Right hindlimb (tissue), 1 donor: ENCODE measurements at places on chromosomes 7 and 10.

- DNase-seq, result no peak
Observed at GRCh38 chr7:52682993-52683392, 352.4 kb upstream of the POM121L12 start.

DNA sequence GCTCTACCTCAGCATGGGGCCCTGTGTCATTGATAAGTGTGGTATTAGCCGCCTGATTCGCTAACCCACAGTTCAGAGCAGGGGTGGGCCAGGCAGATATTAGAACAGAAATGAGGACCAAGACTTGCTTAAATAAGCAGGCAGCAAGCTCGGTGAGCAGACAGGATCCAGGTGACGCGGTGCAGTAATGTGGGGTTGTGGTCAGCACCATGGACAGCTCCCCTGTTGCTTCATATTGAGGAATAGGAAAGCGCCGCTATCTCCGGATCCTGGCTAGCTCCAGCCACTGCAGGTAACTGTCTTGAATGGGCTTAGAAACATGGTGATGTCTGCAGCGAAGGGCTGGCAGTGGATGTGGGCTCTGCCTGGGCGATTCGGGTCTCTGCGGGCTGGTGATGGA is 51.3 kb upstream of the GPR26 start:
- peak; percentile 72 for DNase-seq

DNA sequence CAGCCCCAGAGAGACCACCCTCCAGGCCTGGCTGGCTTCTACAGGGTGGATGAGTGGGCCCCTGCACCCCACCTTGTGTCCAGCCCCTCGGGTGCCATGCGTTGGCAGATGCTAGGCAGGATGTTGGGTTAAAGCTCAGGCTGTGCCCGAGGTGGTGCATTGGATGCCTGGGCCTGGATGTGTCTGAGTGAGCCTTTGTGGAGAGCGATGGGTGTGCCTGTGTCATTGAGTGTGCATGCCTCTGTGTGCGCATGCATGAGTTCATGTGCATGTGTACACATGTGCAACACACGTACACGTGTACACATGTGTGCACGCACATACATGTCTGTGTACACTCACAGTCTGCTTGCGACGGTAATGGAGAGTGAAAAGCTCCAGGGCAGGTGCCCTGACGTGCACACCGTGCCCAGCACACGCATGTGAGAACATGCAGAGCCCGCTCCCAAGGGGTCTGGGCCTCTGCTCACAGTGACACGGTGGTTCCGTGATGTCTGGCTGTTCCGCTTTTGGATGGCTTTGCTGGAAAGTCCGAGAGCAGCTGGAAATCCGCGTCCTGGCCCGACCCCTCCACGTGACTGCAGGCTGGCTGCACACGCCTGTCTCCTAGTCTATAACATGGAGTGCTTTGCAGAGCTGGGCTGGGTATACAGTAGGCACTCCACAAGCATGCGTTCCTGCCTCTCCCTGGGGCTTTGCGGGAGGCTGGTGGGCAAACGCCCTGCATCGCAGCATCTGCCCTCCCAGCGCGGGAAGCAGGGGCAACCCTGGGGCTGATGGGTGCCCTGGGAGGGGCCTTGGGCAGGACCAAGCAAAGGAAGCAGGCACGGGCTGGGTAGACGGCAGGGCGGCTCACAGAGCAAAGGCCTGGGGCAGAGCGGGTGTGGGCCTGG is 36.9 kb downstream of the ELFN1 start:
- DNase-seq, result peak; percentile 18

GRCh38 chr7:140245611-140246105 is 68.9 kb upstream of the KDM7A start:
- no peak for DNase-seq

DNA sequence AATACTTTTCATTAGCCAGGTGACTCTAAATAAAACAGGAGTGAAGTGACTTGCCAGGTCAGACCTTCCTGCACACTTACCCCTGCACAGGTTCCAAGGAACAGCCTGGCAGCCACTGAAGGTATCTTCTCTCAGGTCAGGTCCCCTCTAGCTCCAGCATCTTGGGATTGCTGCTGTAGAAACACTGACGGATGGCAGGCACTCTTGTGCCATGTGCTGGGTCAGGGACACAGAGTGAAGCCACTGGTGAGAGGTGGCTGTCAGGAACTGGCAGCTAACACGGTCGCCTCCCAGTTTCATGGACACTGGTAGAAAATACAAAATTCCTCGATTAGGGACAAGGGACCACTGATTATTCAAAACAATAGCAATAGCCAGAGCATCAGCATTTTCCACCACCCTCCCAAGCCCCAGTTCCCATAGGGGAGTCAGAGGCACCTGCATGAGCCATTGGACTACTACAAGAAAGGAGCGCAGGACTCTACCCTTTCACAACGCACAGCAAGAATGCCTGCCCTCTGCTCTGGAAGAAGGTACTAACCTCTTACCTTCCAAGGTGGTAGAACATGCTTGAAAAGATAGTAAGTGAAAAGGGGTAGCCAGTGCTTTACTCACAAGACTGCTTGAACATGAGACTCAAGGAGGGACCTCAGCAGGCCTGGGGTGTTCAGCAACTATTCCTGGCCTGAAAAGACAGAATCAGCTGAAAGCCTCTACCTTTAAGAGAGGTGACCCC is 5.1 kb upstream of the MYO1G start:
- no peak for DNase-seq

GRCh38 chr7:82572195-82572880 is 128.8 kb upstream of the CACNA2D1 start:
- DNase-seq, result peak; percentile 82

GRCh38 chr7:69696686-69697685 is 98.7 kb downstream of the AUTS2 start:
- no peak for DNase-seq

- DNase-seq, result no peak
Observed at GRCh38 chr7:68994841-68995240, 603.4 kb upstream of the AUTS2 start.

GRCh38 chr10:33715303-33715975 is 381.0 kb upstream of the NRP1 start:
- no peak for DNase-seq

DNA sequence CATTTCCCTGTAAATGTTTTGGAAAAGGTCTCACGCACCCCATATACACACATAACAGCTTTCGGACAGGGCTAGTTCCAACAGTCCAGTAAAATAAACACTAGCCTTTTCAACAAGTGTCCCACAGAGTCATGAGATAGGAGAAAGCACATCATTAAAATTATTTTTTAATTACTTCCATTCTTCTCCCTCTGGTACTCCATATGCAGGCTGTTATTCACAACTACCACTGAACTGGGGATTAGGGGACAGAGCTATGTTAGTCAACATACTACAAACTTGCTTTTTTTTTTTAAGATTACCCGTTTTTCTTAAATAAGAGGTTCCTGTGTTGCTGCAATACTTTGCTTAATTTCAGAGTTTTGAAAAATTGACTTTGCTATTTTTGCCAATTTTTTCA is 576.6 kb upstream of the KCND2 start:
- DNase-seq, result no peak

DNA sequence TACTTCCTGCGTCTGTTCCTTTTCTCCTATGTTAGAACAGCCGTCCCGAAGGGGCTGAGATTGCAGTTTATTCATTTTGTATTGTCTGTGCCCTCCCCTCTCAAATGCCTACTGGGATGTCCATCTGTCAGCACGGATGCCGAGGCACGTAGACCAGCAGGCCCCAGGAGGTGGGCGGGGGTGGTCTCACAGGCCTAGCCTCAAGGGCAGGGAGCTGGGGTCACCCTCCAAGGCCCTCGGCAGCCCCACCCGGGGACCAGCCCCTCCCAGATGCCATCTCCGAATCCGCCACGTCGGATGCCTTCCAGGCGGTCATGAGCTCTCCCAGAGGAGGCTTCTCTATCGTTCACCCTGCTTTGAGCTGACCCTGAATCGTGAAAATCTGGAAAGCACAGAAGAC is 59.7 kb downstream of the ELFN1 start:
- no peak for DNase-seq

- DNase-seq, result no peak
Observed at GRCh38 chr7:94676431-94676830, 20.5 kb upstream of the SGCE start.

- DNase-seq, result no peak
Observed at GRCh38 chr7:156423876-156424275, 216.7 kb upstream of the RNF32 start.

GRCh38 chr7:1531263-1531978 is 919 bp downstream of the MAFK start:
- peak; percentile 46 for DNase-seq

- no peak for DNase-seq
Observed at GRCh38 chr10:132326344-132326889, 5.6 kb upstream of the LRRC27 start.
